Activated naive CD4-positive, alpha-beta T cell treated with anti-CD3 and anti-CD28 coated beads for 36 hours (primary cell): ENCODE measurements at places on chromosomes 4 and X. TPM values are rescaled to one million over a fixed set of nuclear protein-coding genes. Genes with fewer than 3 reads are reported as not detected.

Gene PDE6B
- 18.1 TPM for total RNA-seq

GRCh38 chr4:126451237-126451873 lies 1136.6 kb downstream of the FAT4 start:
- DNase-seq = no peak
- no peak overlapping the region for H3K4me3 ChIP-seq
- H3K27ac ChIP-seq = no peak overlapping the region
- no peaks in the 10 kb centered on the region for H3K27me3 ChIP-seq

DNA sequence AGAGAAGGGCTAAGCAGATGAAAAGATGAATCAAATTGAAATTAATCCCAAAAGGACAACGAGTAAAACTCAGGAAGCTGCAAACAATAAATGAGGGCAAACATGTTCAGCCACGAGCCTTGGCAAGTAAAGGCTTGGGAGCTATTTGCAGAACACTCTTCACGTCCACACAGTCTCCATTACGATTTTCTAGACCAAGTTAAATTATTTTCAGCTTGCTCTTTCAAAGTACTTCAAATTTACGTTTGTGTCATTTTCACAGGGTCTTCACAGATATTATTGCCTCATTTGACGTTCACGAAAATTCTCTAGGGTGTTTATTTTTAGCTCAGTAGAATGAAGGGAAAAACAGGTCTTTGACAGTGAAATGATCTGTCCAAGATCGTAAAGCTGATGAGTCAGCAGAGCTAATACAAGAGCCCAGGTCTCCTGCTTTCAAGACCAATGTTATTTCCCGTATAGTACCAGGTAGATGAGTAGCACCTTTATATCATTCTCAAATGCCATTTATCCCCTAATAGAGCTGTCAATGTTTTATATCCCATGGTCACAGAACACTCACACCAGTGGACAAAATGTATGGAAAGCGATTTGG lies 20.9 kb downstream of the KLB start:
- DNase-seq = no peak
- no peak overlapping the region for H3K4me3 ChIP-seq
- no peaks in the 10 kb centered on the region for H3K4me1 ChIP-seq
- H3K27ac ChIP-seq = no peak overlapping the region

DNA sequence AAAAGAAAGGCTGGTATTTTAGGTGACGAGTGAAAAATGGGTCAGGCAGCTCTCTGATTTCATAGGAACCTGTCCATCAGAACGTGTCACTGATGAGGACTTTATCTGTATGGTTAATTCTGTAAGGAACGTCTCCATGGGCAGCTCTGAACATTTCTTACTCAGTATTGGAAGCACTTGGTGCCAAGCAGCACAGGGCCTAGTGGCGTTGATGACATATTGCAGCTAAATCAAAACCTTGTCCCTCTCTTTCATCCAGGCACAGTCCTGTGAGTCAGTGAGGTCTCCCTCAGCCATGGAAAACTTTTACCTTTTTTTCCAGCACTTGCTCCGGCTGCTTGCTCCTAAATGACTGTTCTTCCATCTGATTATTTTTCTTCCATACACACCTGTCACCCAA lies 301.9 kb downstream of the DHX15 start:
- H3K36me3 ChIP-seq = no peaks in the 10 kb centered on the region
- H3K4me3 ChIP-seq = no peak overlapping the region
- no peaks in the 10 kb centered on the region for H3K4me1 ChIP-seq
- H3K27ac ChIP-seq = no peak overlapping the region

Gene NHS
- 8.9 TPM for total RNA-seq

Gene FAM47E
- total RNA-seq = not detected

DNA sequence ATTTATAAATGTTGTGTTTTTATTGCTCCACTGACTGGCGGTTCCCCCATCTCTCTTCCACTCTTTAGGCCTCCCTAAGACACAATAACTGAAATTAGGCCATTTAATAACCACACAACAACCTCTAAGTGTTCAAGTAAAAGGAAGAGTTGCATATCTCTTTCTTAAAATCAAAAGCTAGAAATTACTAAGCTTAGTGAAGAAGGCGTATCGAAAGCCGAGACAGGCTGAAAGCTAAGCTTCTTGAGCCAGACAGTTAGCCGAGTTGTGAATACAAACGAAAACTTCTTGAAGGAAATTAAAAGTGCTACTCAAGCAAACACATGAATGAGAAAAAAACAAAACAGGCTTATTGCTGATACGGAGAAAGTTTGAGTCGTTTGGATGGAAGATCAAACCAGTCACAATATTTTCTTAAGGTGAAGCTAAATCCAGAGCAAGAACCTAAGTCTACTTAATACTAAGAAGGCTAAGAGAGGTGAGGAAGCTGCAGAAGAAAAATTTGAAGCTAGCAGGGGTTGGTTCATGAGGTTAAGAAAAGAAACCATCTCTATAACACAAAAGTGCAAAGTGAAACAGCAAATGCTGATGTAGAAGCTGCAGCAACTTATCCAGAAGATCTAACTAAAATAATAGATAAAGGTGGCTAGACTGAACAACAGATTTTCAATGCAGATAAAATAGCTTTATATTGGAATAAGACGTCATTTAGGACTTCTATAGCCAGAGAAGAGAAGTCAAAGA lies 194.0 kb upstream of the TTC29 start:
- peaks cover 8% of the 10 kb centered on the region for H3K27me3 ChIP-seq
- H3K27ac ChIP-seq = no peak overlapping the region
- no peaks in the 10 kb centered on the region for H3K4me1 ChIP-seq
- no peaks in the 10 kb centered on the region for H3K36me3 ChIP-seq

Gene PQBP1
- 94.5 TPM for total RNA-seq

DNA sequence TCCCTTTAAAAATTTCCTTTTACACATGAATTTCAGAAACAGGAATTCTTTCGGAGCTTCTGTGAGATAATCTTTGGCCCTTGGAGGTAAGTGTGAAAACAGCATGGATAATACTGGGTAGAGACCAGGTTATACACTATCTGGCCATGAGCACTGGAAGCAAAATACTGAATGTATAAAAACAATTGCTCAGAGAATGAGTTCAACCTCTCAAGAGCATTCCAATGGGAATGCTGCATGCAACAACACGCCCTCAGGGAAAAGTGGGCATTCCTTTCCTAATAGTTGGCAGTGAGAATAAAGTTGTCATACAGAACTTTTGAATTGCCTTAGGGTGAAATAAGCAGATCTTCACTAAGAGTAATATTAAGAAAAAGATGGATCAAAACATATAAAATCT lies 574.8 kb upstream of the DIPK2B start:
- no peak overlapping the region for H3K27ac ChIP-seq
- H3K27me3 ChIP-seq = no peaks in the 10 kb centered on the region
- peaks cover 80% of the 10 kb centered on the region for H3K4me1 ChIP-seq
- H3K4me3 ChIP-seq = no peak overlapping the region
- DNase-seq = no peak
- peaks cover 22% of the 10 kb centered on the region for H3K36me3 ChIP-seq

- H3K4me1 ChIP-seq = peaks cover 38% of the 10 kb centered on the region
- H3K27me3 ChIP-seq = no peaks in the 10 kb centered on the region
- peak overlapping the region; percentile 61 for H3K27ac ChIP-seq
- H3K36me3 ChIP-seq = peaks cover 50% of the 10 kb centered on the region
- DNase-seq = no peak
These were observed 11.6 kb downstream of the POLR2B start for GRCh38 chr4:56990109-56990905.

Gene HSPA4L
- total RNA-seq = 2.8 TPM

Gene FGFR3
- total RNA-seq = 0.52 TPM
